ENCODE measurements at places on chromosomes 7 and 10. TPM values are rescaled to one million over a fixed set of nuclear protein-coding genes. Genes with fewer than 3 reads are reported as not detected.

ACHE gene
- total RNA-seq = not detected

DNA sequence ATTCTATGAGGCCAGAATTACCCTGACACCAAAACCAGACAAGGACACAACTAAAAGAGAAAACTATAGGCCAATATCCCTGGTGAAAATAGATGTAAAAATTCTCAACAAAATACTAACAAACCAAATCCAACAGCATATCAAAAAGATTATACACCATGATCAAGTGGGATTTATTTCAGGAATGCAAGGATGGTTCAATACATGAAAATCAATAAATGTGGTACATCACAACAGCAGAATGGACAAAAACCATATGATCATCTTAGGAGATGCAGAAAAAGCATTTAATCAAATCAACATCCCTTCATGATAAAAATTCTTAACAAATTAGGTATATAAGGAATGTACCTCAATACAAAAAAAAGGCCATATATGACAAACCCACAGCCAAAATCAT, 5.6 kb upstream of the SCART1 start:
- peaks cover 12% of the 10 kb centered on the region for H3K36me3 ChIP-seq
- no peak overlapping the region for H3K27ac ChIP-seq
- peaks cover 4% of the 10 kb centered on the region for H3K27me3 ChIP-seq
- no peak for DNase-seq

- H3K27me3 ChIP-seq = no peaks in the 10 kb centered on the region
- H3K4me3 ChIP-seq = peak overlapping the region; percentile 78
- peak overlapping the region; percentile 68 for H3K27ac ChIP-seq
- peaks cover 34% of the 10 kb centered on the region for H3K4me1 ChIP-seq
- no peak for DNase-seq
- peaks cover 6% of the 10 kb centered on the region for H3K36me3 ChIP-seq
These were observed 1.8 kb downstream of the BRI3 start for GRCh38 chr7:98283127-98283886.

DNA sequence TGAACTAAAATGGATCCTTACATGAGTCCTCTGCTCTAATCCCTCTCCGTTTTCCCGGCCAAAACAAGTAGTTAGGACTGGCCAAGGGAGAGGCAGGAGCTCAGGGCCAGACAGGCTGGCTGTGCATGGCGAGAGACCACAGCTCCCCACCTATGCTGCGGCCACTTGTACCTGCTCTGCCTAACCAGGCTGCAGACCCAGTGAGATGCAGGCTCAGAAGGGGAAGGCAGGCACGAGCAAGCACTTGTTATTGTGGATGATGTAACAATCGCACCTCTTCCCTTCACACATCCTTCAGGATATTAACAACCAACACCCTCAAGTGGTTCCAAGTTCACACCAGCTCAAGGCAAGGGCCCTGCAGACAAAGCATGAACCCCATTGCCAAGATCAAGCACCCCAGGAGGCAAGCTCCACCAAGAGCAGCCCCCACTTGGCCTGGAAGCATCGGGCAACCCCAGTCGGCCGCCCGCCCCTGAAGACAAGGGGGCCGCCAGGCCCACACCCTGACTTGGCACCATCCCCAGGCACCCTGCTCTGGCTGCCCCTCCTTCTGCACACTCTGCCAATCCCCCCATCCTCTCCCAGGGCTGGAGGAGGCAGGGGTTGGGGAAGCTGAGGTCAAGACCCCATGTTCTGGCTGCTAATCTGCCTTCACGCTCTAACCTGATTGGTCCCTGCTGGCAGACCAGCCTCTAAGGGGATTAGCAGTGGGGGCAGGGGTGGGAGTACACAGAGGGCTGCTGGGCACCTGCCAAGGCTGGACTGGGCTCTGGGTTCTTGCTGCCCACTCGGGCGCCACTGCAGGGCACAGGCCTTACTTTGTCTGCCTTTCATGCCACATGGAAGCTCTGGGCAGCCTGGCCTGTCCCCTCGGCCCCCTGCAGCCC, 111.3 kb downstream of the SLIT1 start:
- no peak overlapping the region for H3K27ac ChIP-seq
- H3K36me3 ChIP-seq = peaks cover 5% of the 10 kb centered on the region
- DNase-seq = no peak
- H3K4me3 ChIP-seq = no peak overlapping the region

RPP38 gene
- 19.2 TPM for total RNA-seq

TRPV5 gene
- not detected for total RNA-seq

GRCh38 chr10:54869022-54869421, 68.0 kb upstream of the PCDH15 start:
- no peaks in the 10 kb centered on the region for H3K4me1 ChIP-seq
- no peaks in the 10 kb centered on the region for H3K36me3 ChIP-seq
- no peak for DNase-seq

DNA sequence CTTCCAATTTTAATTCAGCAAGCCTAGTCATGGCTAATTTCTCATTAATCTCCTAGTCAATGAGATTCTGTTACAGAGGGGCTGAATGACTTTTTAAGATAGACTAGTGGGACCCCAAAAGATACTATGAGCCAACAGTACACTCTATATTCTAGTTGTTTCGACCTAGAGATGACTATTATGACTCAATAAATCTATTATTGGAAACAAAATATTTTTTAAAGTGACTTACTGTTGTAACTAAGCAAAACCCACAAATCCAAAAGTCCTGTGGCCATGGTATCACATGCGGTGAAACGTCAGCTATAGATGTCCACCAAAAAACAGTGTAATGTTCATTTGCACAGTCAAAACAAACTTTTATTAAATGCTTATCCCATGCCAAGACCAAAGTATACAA, 95.3 kb upstream of the ADO start:
- no peak for DNase-seq
- H3K27ac ChIP-seq = no peak overlapping the region
- H3K27me3 ChIP-seq = peaks cover 4% of the 10 kb centered on the region
- H3K36me3 ChIP-seq = peaks cover 2% of the 10 kb centered on the region
- peaks cover 3% of the 10 kb centered on the region for H3K4me1 ChIP-seq

GRCh38 chr10:88150339-88150738, 286.9 kb downstream of the PTEN start:
- no peak overlapping the region for H3K4me3 ChIP-seq
- no peaks in the 10 kb centered on the region for H3K27me3 ChIP-seq
- DNase-seq = no peak
- H3K4me1 ChIP-seq = peaks cover 17% of the 10 kb centered on the region

GRCh38 chr7:54338319-54338718, 203.9 kb upstream of the VSTM2A start:
- H3K27ac ChIP-seq = no peak overlapping the region
- H3K4me3 ChIP-seq = no peak overlapping the region
- DNase-seq = no peak
- no peaks in the 10 kb centered on the region for H3K27me3 ChIP-seq
- no peaks in the 10 kb centered on the region for H3K4me1 ChIP-seq
- H3K36me3 ChIP-seq = no peaks in the 10 kb centered on the region

- no peak overlapping the region for H3K27ac ChIP-seq
- no peak overlapping the region for H3K4me3 ChIP-seq
- H3K27me3 ChIP-seq = no peaks in the 10 kb centered on the region
- no peak for DNase-seq
- no peaks in the 10 kb centered on the region for H3K36me3 ChIP-seq
These were observed 4.4 kb downstream of the RASSF4 start for GRCh38 chr10:44963772-44964633.

GRCh38 chr10:78844960-78845607, 223.7 kb upstream of the ZMIZ1 start:
- H3K4me3 ChIP-seq = no peak overlapping the region
- no peak for DNase-seq
- no peaks in the 10 kb centered on the region for H3K4me1 ChIP-seq
- no peak overlapping the region for H3K27ac ChIP-seq
- no peaks in the 10 kb centered on the region for H3K36me3 ChIP-seq
- no peaks in the 10 kb centered on the region for H3K27me3 ChIP-seq

HHEX gene
- not detected for total RNA-seq

GRM3 gene
- total RNA-seq = not detected

DNA sequence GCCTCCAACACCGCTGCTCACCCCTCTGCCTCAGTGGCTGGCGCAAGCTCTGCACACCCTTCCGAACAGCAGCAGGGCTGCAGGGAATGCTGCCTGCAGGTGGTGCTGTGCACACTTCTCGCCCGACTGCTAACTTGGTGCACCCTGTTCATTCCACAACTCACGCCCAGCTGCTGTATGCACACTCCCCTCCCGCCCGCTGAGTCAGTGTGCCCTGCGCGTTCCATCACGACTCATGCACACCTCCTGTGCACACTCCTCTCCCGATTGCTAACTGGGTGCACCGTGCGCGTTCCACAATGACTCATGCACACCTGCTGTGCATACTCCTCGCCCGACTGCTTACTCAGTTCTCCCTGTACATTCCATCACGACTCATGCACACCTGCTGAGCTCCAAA, 21.5 kb downstream of the ADARB2 start:
- no peak overlapping the region for H3K27ac ChIP-seq
- peak; percentile 10 for DNase-seq
- no peaks in the 10 kb centered on the region for H3K36me3 ChIP-seq
- peaks cover 22% of the 10 kb centered on the region for H3K27me3 ChIP-seq
- H3K4me1 ChIP-seq = no peaks in the 10 kb centered on the region

WDFY4 gene
- total RNA-seq = 0.37 TPM

CADPS2 gene
- total RNA-seq = not detected

- no peaks in the 10 kb centered on the region for H3K4me1 ChIP-seq
- H3K4me3 ChIP-seq = no peak overlapping the region
- H3K27me3 ChIP-seq = no peaks in the 10 kb centered on the region
- no peak overlapping the region for H3K27ac ChIP-seq
- DNase-seq = no peak
These were observed 112.8 kb downstream of the BUB3 start for GRCh38 chr10:123266971-123267370.

GRCh38 chr10:23069019-23069815, 26.2 kb upstream of the MSRB2 start:
- H3K27ac ChIP-seq = no peak overlapping the region
- H3K36me3 ChIP-seq = no peaks in the 10 kb centered on the region

DNA sequence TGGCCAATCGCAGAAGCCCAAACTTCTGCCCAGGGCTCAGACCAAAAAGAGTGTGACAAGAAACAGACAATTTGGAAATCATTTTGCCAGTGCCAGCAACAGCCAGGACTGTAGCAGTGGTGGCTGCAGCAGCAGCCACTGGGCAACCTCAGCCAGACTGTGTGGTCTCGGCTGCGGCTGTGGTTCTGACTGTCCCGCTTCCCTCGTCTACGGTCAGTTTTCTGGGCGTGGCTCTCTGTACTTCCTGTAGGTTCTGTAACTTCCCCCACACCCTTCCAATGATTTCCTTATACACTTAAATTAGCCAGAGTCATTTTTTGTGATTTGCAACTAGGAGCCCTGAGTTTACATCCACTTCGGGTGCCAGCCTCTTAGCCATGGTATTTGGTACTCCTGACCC, 39.9 kb downstream of the CYTH3 start:
- DNase-seq = no peak
- no peak overlapping the region for H3K4me3 ChIP-seq
- H3K27me3 ChIP-seq = peaks cover 35% of the 10 kb centered on the region
- H3K27ac ChIP-seq = no peak overlapping the region
- peaks cover 25% of the 10 kb centered on the region for H3K4me1 ChIP-seq
- no peaks in the 10 kb centered on the region for H3K36me3 ChIP-seq

GRCh38 chr7:151992375-151992774, 33.1 kb upstream of the GALNT11 start:
- H3K4me1 ChIP-seq = peaks cover 7% of the 10 kb centered on the region
- H3K36me3 ChIP-seq = no peaks in the 10 kb centered on the region
- H3K27me3 ChIP-seq = peaks cover 23% of the 10 kb centered on the region
- no peak overlapping the region for H3K27ac ChIP-seq
- H3K4me3 ChIP-seq = no peak overlapping the region

- no peak overlapping the region for H3K27ac ChIP-seq
- no peaks in the 10 kb centered on the region for H3K4me1 ChIP-seq
- no peak overlapping the region for H3K4me3 ChIP-seq
- no peaks in the 10 kb centered on the region for H3K36me3 ChIP-seq
These were observed 158.2 kb upstream of the PTPRZ1 start for GRCh38 chr7:121714559-121715303.

DNA sequence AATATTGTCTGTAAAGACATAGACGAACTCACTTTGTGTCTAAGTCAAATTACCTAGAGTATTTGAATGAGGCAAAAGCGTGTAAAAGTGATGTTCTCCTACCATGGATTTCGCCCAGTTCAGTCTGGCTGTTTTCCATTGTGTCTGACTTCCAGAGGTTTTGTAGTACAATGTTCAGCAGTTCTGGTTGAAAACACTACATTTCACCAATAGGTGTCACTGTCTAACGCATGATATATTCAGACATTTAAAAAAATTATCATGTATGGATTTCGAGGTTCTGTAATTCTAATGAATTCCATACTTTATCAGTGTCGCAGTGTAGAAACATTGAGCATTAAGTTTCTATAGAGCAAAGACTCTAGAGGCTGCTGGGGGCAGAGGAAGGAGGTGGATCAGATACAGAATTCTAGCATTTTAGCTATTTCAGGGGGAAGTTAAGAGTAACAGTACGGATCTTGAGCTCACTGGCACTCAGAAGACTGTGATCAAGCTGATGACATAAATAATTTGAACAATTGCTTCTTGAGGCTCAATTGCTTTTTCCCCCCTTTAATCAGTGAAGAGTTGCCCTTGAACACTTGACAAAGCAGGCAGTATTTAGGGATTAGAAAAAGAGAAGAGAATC, 196.9 kb upstream of the RHOBTB1 start:
- no peaks in the 10 kb centered on the region for H3K36me3 ChIP-seq
- no peaks in the 10 kb centered on the region for H3K4me1 ChIP-seq
- DNase-seq = no peak

HOXA2 gene
- not detected for total RNA-seq

PCDH15 gene
- not detected for total RNA-seq

DNA sequence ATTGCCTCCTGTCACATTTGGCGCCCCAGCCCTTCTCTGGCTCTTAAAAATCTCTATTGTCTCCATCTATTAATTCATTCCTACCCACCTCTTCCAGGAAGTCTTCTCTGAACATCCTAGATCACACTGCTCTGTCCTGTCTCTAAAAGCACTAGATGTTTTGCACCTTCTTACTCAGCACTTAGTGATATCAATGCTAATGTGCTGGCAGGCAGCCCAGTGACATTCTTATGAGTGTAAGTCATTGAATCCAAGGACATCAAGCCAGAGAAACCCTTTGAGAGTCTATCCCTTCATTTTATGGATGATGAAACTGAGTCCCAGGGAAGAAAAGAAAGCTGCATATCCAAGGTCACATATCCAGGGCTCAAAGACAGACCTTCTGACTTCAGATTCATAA, 48.3 kb upstream of the PAX2 start:
- DNase-seq = no peak
- H3K27ac ChIP-seq = no peak overlapping the region
- peaks cover 2% of the 10 kb centered on the region for H3K4me1 ChIP-seq
- H3K4me3 ChIP-seq = no peak overlapping the region
- H3K36me3 ChIP-seq = no peaks in the 10 kb centered on the region

- H3K36me3 ChIP-seq = no peaks in the 10 kb centered on the region
- H3K27me3 ChIP-seq = no peaks in the 10 kb centered on the region
- no peak overlapping the region for H3K27ac ChIP-seq
- H3K4me1 ChIP-seq = no peaks in the 10 kb centered on the region
- no peak overlapping the region for H3K4me3 ChIP-seq
These were observed 89.6 kb downstream of the COBL start for GRCh38 chr7:51226916-51227535.

DNA sequence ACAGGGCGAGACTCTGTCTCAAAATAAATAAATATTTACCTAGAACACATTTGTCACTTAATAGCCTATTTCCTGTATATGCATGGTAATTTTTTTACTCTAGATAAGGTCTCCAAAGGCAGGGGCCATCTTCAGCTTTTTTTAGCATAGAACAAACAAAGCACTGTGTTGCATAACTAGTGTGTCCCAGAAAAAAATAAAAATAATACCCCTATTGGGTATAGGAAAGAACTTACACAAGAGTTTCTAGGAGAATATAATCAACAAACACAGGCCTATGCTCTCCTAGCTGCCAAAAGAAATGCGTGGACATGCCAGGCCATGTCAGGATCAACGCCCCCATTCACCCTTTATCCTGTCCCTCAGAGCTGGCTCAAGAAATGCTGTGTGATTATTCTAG, 103.6 kb downstream of the PARD3 start:
- H3K4me3 ChIP-seq = no peak overlapping the region
- H3K27me3 ChIP-seq = peaks cover 1% of the 10 kb centered on the region
- H3K27ac ChIP-seq = no peak overlapping the region
- no peak for DNase-seq
- no peaks in the 10 kb centered on the region for H3K4me1 ChIP-seq
